ENCODE measurements at places on chromosomes 1 and 21. TPM values are rescaled to one million over a fixed set of nuclear protein-coding genes. Genes with fewer than 3 reads are reported as not detected.

Gene UTS2
- not detected for total RNA-seq

Gene PRDX1
- 2,043 TPM for total RNA-seq

Gene C1QC
- total RNA-seq: not detected

Gene OR13G1
- not detected for total RNA-seq

Gene OR2T33
- total RNA-seq: not detected

Gene ANKRD65
- 0.14 TPM for total RNA-seq

Gene CENPL
- 15.5 TPM for total RNA-seq

Gene FALEC
- not detected for total RNA-seq

Gene MRPS15
- total RNA-seq: 86.0 TPM

Gene TOR1AIP1
- total RNA-seq: 29.3 TPM

Gene RNF186
- not detected for total RNA-seq

Gene TNFSF4
- total RNA-seq: 0.08 TPM

Gene ERRFI1
- total RNA-seq: 233 TPM

Gene ERG
- not detected for total RNA-seq

Gene CERS2
- total RNA-seq: 246 TPM

Gene C1orf141
- total RNA-seq: not detected

Gene PRKAA2
- 2.1 TPM for total RNA-seq

Gene ZNF695
- 2.5 TPM for total RNA-seq

Data from A549 treated with Hydrocortisone at 1 μM for 4 hours (cell line).